ENCODE measurements at places on chromosomes 2 and 18. TPM values are rescaled to one million over a fixed set of nuclear protein-coding genes. Genes with fewer than 3 reads are reported as not detected.

DNA sequence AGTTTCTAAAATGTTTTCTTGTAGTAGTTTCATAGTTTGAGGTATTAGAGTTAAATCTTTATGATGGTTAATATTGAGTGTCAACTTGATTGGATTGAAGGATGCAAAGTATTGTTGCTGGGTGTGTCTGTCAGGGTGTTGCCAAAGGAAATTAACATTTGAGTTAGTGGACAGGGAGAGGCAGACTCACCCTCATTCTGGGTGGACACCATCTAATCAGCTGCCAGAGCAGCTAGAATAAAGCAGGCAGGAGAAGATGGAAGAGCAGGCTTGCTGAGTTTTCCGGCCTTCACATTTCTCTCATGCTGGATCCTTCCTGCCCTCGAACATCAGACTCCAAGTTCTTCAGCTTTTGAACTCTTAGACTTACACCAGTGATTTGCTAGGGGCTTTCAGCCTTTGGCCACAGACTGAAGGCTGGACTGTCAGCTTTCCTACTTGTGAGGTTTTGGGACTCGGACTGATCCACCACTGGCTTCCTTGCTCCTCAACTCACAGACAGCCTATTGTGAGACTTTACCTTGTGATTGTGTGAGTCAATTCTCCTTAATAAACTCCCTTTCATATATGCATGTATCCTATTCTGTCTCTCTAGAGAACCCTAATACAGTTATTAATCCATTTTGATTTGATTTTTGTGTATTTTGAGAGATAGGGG is 56.8 kb upstream of the STK39 start:
- H3K27ac ChIP-seq: no peak overlapping the region
- no peak for DNase-seq
- no peak overlapping the region for H3K4me3 ChIP-seq
- no peaks in the 10 kb centered on the region for H3K4me1 ChIP-seq
- peaks cover 14% of the 10 kb centered on the region for H3K36me3 ChIP-seq

GRCh38 chr2:112812318-112813267 is 24.0 kb downstream of the IL1B start:
- peak overlapping the region; percentile 2 for H3K4me3 ChIP-seq
- peaks cover 15% of the 10 kb centered on the region for H3K36me3 ChIP-seq
- H3K4me1 ChIP-seq: peaks cover 30% of the 10 kb centered on the region

GRCh38 chr18:49970319-49970718 is 157.0 kb upstream of the ACAA2 start:
- no peak overlapping the region for H3K4me3 ChIP-seq
- no peaks in the 10 kb centered on the region for H3K27me3 ChIP-seq
- no peak overlapping the region for H3K27ac ChIP-seq
- H3K36me3 ChIP-seq: no peaks in the 10 kb centered on the region
- DNase-seq: no peak
- H3K4me1 ChIP-seq: no peaks in the 10 kb centered on the region

DNA sequence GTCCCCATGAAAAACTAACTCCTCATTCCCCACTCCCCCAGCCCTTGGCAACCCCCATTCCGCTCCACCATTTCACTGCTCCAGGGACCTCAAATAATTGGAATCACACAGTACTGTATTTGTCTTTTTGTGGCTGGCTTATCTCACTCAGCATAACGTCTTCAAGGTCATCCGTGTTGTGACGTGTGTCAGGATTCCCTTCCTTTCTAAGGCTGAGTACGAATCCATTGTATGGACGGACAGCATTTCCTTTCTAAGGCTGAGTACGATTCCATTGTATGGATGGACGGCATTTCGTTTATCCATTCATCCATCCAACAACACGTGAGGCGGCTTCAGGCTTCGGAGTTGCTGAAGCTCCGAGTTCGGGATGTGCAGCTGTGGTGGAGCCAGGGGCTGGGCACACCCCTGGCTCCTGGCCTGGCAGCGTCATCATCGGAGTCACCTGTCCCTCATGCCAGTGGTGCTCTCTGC is 1.2 kb upstream of the ASB1 start:
- peaks cover 30% of the 10 kb centered on the region for H3K4me1 ChIP-seq
- H3K27ac ChIP-seq: no peak overlapping the region

DNA sequence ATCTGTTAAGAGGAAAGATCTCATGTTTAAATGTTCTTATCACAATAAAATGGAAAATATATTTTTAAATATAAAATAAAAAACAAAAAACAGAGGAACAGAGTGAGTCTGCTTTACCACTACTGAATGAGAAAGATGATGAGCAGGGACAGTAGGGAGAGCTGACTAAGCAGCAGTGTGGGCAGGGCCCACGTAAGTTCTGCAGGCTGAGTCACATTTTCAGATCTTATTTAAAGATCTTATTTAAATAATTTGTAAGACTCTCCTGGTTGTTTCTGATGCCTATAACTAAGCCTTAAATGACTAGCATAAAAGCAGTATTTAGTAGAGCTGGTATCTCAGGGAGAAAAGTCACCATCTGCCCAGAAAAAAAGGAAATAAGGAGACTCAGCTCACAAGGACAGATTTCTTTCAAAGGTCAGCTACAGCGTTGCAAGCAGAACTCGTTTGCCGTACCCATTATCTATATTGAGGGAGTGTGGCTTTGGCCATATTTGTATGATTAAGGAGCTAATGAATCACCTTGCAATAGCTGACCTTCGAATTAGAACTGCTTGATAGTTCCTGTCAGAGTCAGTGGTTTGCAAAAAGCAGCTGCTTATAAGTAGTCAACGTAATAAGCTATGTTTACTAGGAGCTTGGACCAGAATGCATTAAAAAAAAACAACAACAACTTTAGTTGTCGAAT is 322.1 kb upstream of the CHAC2 start:
- no peak for DNase-seq
- no peak overlapping the region for H3K27ac ChIP-seq
- no peaks in the 10 kb centered on the region for H3K36me3 ChIP-seq
- H3K4me1 ChIP-seq: no peaks in the 10 kb centered on the region
- H3K4me3 ChIP-seq: no peak overlapping the region

DNA sequence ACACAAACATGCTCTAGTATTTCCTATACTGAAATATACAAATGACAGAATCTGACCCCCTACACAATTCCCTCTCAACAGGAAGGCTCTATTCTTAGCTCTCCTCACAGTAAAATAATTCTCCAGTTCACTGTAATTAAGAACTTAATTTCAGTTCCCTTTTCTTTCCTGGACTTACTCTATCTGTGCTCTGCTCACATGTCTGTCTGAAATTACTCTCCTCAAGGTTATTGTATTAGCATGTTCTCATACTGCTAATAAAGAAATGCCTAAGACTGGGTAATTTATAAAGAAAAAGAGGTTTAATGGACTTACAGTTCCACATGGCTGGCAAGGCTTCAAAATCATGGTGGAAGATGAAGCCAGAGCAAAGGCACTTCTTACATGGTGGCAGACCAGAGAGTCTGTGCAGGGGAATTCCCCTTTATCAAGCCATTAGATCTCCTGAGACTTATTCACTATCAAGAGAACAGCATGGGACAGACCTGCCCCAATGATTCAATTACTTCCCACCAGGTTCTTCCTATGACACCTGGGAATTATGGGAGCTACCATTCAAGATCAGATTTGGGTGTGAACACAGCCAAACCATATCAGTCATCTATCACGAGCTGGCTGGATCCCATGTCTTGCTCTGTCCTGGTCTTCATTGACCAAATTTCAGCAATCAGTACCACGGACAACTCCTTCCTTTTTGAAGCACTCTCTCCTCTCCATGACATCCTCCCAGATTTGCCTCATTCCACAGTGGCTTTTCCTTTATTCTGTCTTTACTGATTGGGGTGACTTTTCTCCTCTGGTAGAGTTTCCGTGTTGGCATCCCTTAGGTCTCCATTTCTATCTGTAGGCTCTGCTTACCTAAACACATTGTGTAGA is 110.9 kb downstream of the GALR1 start:
- no peak overlapping the region for H3K4me3 ChIP-seq
- peaks cover 44% of the 10 kb centered on the region for H3K27me3 ChIP-seq
- peaks cover 5% of the 10 kb centered on the region for H3K4me1 ChIP-seq
- no peak overlapping the region for H3K27ac ChIP-seq
- H3K36me3 ChIP-seq: peaks cover 12% of the 10 kb centered on the region

- no peak for DNase-seq
- H3K4me3 ChIP-seq: no peak overlapping the region
- no peaks in the 10 kb centered on the region for H3K4me1 ChIP-seq
- no peak overlapping the region for H3K27ac ChIP-seq
- peaks cover 14% of the 10 kb centered on the region for H3K27me3 ChIP-seq
Observed at GRCh38 chr18:35827903-35828275, 144.6 kb upstream of the RMP24 start.

GRCh38 chr2:115505331-115505730 is 1062.9 kb downstream of the DPP10 start:
- DNase-seq: no peak
- no peaks in the 10 kb centered on the region for H3K27me3 ChIP-seq
- no peaks in the 10 kb centered on the region for H3K36me3 ChIP-seq
- H3K27ac ChIP-seq: no peak overlapping the region
- H3K4me1 ChIP-seq: no peaks in the 10 kb centered on the region
- no peak overlapping the region for H3K4me3 ChIP-seq

GRCh38 chr2:232203166-232203891 is 175.2 kb upstream of the ALPP start:
- no peak for DNase-seq
- no peaks in the 10 kb centered on the region for H3K36me3 ChIP-seq
- H3K27me3 ChIP-seq: no peaks in the 10 kb centered on the region
- H3K4me3 ChIP-seq: no peak overlapping the region
- H3K4me1 ChIP-seq: peaks cover 9% of the 10 kb centered on the region
- no peak overlapping the region for H3K27ac ChIP-seq

DNA sequence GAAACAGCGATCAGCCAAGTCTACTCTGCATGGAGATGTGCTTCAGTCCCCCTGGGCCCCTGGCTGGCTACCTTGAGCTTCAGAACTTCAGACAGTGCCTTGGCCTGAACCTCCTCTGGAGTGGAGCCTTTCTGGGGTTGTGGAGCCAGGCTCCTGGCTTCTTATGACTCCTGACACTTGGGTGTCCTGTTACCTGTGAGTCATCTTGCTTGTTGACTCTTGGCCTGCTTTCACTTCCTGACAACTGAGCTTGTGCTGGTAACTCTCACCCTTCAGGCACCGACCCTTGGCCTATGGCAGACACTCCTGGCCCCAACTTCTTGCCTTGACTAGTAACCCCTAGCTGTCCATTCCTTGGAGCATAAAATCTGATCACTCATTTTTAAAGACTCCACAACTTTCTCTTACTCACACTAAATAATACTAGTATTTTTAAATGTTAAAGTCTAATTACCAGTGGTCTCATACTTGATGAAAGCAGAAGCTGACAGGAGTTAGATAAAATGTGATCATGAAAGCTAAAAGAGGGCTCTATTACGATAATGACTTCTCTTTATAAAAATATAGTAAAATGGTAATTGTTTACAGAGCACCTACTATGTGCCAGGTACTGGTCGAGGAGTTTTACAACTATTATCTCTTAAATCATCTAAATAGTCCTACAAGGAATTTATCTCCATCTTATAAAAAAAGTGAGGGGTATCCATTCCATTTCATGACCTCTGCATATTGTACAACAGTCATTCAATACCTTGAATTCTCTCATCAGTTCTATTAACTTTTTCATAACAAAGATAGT is 46.3 kb upstream of the VIT start:
- no peak overlapping the region for H3K4me3 ChIP-seq
- H3K27ac ChIP-seq: no peak overlapping the region
- H3K36me3 ChIP-seq: no peaks in the 10 kb centered on the region
- DNase-seq: peak; percentile 14
- H3K27me3 ChIP-seq: no peaks in the 10 kb centered on the region
- H3K4me1 ChIP-seq: no peaks in the 10 kb centered on the region

GRCh38 chr2:230230496-230231200 is 5.1 kb downstream of the SP140 start:
- H3K4me3 ChIP-seq: peak overlapping the region; percentile 90
- H3K36me3 ChIP-seq: peaks cover 42% of the 10 kb centered on the region
- DNase-seq: no peak

- H3K27me3 ChIP-seq: peaks cover 12% of the 10 kb centered on the region
- H3K4me3 ChIP-seq: no peak overlapping the region
- DNase-seq: no peak
- H3K27ac ChIP-seq: no peak overlapping the region
- peaks cover 7% of the 10 kb centered on the region for H3K4me1 ChIP-seq
- H3K36me3 ChIP-seq: no peaks in the 10 kb centered on the region
Observed at GRCh38 chr2:216316743-216317142, 55.5 kb downstream of the MARCHF4 start.

DNA sequence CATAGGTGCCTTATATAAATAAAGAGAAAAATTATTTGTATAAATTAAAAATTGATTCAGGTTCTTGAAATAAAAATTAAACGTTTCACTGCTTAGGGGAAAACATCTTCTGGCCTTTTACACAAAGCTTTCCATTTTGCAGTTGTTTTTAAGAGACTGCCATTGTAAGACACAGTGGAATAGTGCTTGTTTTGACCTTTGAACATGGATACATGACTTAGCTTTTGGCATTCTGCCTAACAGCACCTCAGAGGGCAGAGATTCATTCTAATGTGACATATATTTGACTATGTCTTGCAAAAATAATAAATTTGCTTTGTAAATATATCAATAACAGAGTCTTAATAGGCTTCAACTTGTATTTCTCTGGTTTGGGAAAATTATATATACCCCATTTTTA is 142.1 kb downstream of the SLC4A10 start:
- H3K27me3 ChIP-seq: no peaks in the 10 kb centered on the region
- DNase-seq: no peak
- H3K4me3 ChIP-seq: no peak overlapping the region
- H3K36me3 ChIP-seq: no peaks in the 10 kb centered on the region
- no peaks in the 10 kb centered on the region for H3K4me1 ChIP-seq

DNA sequence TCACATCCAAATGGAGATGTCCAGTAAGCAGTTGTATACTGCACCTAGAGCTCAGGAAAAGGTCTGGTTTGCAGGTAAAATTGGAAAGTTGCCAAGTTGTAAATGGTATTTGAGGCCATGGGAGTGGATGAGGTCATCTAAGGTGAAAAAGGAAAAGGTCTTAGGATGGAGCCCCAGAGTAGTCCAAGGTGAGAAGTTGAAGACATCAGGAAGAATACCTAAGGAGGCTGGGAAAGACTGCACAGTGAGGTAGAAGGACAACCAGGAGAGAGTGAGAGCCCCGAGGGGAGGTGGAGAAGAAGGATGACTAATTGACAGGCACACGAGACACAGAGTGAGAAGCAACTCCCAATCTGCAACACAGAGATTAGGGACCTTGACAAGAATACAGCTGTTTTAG is 10.7 kb downstream of the DPP4 start:
- peak overlapping the region; percentile 50 for H3K27ac ChIP-seq
- no peaks in the 10 kb centered on the region for H3K27me3 ChIP-seq
- DNase-seq: no peak
- peak overlapping the region; percentile 75 for H3K4me3 ChIP-seq
- peaks cover 7% of the 10 kb centered on the region for H3K36me3 ChIP-seq
- peaks cover 70% of the 10 kb centered on the region for H3K4me1 ChIP-seq

- H3K4me3 ChIP-seq: no peak overlapping the region
- H3K4me1 ChIP-seq: peaks cover 18% of the 10 kb centered on the region
- no peak overlapping the region for H3K27ac ChIP-seq
- H3K27me3 ChIP-seq: peaks cover 8% of the 10 kb centered on the region
- DNase-seq: peak; percentile 70
Observed at GRCh38 chr2:10036095-10036884, 7.1 kb upstream of the KLF11 start.

- H3K4me1 ChIP-seq: no peaks in the 10 kb centered on the region
- peaks cover 18% of the 10 kb centered on the region for H3K27me3 ChIP-seq
Observed at GRCh38 chr2:173669271-173669853, 295.8 kb downstream of the SP3 start.

The IL36RN gene
- total RNA-seq: not detected

The GALNT5 gene
- not detected for total RNA-seq

The SEMA4F gene
- 9.7 TPM for total RNA-seq

The LCT gene
- total RNA-seq: 0.29 TPM

The EMX1 gene
- total RNA-seq: 0.50 TPM

The CTNNA2 gene
- not detected for total RNA-seq

The BCL2L11 gene
- 35.4 TPM for total RNA-seq

The PKDCC gene
- not detected for total RNA-seq

The TBR1 gene
- total RNA-seq: 0.05 TPM

Measured in activated T-cell treated with anti-CD3 and anti-CD28 coated beads, Interleukin-2, amount 50 U/mL, for 72 hours (primary cell).